Psoas muscle (tissue), 8 donors: ENCODE measurements at places on chromosomes 13 and 19. TPM values are rescaled to one million over a fixed set of nuclear protein-coding genes. Genes with fewer than 3 reads are reported as not detected.

The AZU1 gene
- total RNA-seq = not detected

The DNAJC15 gene
- total RNA-seq = 13.6 TPM

DNA sequence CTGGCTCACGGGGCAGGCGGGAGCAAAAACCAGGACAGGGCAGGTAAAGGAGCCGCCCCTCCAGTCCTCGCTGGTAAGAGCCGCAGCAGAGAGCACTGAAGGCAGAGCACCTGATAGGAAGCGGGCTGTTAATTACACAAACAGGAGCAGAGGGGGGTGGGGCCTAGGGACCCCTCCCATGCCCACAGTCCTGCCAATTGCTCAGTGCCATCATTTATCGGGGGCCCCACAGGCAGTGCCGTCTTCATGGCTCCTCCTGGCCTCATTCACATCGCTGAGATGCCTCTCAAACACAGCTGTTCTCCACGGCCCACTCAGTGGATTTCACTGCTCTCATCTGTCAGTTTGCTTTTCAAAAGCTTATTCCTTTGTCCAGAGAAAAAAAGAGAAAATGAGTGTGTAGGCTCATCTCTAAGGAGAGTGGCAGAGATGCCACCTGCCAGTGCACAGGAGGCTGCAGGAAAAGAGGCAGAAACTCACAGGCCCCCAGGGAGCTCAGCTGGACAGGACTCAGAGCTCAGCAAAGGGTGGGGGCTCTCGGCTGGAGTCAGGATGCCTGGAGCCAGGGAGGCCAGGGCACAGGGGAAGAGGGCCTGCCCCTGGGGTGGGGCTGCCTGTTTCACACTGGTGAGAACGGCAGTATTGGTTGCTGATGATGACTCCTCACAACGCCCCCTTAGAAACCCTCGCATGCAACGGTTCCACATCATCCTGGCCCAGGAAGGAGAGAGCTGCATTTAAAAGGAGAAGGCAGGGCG lies 174.6 kb downstream of the COL4A1 start:
- no peak for DNase-seq

- DNase-seq = peak; percentile 70
Measured at GRCh38 chr13:110471833-110472162, 89.7 kb downstream of the RAB20 start.

DNA sequence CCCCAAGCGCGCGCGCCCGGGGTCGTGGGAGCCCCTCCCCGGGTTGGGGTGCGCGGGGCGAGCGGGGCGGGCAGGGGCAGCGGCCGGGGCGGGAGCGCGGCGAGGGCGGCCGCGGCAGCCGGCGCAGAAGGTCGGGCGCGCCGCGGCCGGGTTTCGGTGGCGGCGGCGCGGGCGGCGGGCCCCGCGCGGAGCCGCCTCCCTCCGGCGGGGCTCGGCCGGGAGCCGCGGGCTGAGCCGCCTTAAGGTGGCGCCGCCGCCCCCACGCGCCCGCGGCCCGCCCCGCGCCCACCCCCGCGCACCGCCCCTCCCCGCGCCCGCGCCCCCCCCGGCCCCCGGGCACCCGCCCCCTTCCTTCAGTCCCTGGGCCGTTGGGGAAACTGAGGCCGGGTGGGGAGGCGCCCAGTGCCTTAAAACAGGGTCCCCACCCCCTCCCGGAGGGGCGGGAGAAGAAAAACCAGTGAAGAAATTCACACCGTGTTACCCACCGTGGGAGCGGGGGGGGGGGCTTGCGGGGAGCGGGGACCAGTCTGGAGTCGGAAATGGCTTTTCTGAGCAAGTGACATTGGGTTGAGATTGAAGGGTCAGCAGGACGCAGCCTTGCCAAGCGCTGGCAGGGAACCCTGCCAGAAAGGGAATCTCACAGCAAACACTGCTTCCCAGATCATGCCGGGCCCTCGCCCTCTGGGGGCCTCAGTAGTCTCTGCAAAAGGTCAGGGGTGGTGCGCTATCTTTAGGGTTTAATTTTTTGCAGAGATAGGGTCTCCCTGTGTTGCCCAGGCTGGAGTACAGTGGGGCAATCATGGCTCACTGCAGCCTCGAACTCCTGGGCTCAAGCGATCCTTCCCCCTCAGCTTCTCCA lies at the start of gene TLE2:
TSS of gene TLE2 (minus strand) at position 216 of the 859 bp plus-strand sequence. CDS start 376 bp downstream, outside the sequence.
- DNase-seq = no peak

DNA sequence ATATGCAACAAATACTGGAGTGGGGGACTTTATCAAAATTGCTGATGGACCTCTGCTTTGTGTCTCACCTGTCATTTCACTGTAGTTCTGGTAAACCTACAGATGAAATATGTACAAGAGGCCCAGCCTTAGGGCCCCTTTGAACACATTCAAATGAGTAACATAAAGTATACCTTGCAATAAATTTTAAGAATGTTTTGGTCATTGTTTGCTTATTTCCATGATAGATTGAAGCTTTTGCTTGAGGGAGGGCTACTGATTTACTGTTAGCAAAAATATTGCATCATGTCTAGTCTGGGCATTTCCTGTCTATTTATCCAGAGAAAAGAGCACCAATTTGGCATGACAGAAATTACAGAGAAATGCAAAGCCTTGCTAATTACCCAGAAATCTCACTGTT lies 705.5 kb upstream of the PCDH9 start:
- no peak for DNase-seq

The CCNA1 gene
- total RNA-seq = 0.79 TPM

- DNase-seq = no peak
Measured at GRCh38 chr13:79121286-79121685, 284.8 kb downstream of the RBM26 start.

DNA sequence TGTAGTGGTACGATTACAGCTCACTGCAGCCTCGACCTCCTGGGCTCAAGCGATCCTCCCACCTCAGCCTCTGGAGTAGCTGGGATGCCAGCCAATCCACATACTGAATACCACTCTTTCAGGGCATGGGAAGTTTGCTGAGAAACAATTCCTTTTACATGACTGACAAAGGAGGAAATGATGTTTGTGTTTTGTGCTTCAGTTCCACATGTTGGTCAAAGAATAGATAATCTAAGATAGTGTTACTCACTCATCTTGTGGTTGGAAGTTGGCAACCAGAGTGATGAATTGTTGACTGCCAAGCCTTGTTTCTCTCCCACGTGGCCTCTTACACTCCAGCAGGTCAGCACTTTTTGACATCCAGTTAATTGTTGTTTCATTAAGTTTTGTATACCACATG lies 7.6 kb downstream of the MBD3L2B start:
- DNase-seq = no peak

GRCh38 chr13:69571606-69572323 lies 535.9 kb upstream of the ATXN8OS start:
- DNase-seq = no peak

DNA sequence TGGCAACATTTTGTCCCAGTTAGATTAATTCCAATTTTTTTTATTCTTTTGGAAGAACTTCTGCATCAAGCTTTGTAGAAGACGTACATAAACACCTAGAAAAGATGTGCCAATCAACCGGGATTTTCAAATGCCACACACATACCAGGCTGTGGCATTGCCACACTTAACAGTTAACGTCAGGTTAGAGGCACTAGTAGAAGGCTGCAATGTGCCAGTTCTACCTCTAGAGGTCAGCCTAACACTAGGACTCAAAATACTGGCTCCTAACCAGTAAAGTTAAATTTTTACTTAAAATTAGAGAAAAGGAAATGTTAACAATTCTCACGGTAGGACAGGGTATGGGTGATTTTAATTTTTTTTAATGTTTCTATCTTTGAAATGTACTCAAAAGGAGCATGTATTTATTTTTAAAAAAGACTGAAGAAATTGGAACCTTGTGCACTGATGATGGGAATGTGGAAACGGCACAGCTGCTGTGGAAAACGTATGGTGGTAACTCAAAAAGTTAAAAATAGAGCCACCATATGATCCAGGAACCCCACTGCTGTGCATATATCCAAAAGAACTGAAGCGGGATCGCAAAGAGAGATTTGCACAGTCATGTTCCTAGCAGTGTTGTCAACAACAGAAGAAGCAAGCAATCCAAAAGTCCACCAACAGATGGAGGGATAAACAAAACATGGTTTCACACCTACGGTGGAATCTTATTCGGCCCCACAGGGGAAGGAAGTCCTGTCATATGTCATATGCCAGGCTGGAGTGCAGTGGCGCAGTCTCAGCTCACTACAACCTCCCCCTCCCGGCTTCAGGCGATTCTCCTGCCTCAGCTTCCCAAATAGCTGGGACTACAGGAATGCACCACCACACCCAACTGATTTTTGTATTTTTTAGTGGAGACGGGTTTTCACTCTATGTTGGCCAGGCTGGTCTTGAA lies 30.3 kb downstream of the CRYL1 start:
- no peak for DNase-seq

GRCh38 chr13:97332742-97333141 lies 101.2 kb upstream of the RAP2A start:
- no peak for DNase-seq

The ZNF568 gene
- 13.9 TPM for total RNA-seq

The CEACAM8 gene
- total RNA-seq = not detected

DNA sequence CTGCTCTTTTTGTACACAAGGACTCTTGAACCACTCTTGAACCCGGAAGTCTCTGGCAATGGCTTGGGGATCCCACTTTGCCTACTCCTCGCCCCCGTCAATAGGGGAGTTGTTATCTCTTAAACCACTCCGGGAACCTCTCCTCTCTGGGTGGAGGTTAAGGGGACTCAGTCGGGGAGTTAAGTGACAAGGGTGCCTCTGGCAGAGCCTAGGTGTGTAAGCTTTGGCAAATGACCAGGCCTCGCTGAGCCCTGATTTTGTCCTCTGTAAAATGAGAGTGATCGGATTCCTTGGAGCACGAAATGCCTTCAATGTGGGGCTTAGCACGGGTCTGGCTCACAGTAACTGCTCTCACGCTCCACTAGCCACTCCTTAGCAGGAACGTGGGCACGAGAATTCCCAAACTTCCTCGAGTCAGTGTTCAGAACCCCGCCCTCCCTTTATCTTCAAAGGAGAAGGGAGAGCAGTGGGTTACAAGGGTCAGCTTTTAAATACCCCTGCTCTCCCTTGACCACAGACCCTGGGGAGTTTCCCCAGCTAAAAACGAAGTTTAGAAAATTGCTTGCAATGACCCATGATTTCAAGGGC lies 193.3 kb downstream of the KATNAL1 start:
- no peak for DNase-seq

GRCh38 chr19:5934069-5934401 lies 20.0 kb downstream of the CAPS start:
- no peak for DNase-seq

DNA sequence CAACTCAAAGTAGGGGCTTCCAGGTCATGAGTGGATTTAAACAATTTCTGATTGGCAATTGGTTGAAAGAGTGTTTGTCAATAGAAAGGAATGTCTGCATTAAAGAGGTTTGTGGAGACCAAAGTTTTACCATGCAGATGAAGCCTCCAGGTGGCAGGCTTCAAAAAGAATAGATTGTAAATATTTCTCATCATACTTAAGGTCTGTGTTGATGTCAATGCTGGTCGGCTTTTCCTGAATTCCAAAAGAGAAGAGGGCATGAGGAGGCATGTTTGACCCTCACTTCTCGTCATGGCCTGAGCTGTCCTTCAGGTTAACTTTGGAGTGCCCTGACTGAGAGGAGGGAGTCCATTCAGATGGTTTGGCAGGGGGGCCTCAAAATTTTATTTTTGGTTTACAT lies 125.4 kb upstream of the RFC3 start:
- no peak for DNase-seq

- DNase-seq = no peak
Measured at GRCh38 chr13:25281193-25281934, 5.9 kb downstream of the MTMR6 start.

- DNase-seq = no peak
Measured at GRCh38 chr19:5334824-5335500, 5.7 kb downstream of the PTPRS start.

GRCh38 chr19:19544257-19544953 lies 6.3 kb downstream of the CILP2 start:
- DNase-seq = no peak

The CRB3 gene
- not detected for total RNA-seq

DNA sequence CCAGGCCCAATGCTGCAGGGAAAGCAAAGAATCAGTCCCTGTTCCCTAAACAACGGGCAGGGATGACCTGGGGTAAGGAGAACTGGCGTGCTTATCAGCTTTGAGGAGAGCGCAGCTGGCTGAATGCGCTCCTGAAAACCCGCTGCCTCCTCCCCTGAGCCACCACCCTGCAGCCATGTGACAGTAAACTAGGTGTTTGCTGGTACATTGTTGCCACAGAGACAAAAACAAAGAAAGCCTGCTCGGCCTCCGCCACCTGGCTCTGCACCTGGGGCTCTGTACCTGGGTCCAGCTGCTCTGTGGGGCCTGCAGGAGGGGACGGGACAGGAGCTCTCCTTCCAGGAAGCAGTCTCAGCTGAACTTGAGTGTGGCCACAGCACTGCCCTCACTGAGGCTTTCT lies 21.8 kb downstream of the MCF2L start:
- DNase-seq = no peak

- peak; percentile 66 for DNase-seq
Measured at GRCh38 chr19:2775556-2776430, 7.3 kb downstream of the SGTA start.

- no peak for DNase-seq
Measured at GRCh38 chr19:47353307-47353712, 4.2 kb downstream of the DHX34 start.

DNA sequence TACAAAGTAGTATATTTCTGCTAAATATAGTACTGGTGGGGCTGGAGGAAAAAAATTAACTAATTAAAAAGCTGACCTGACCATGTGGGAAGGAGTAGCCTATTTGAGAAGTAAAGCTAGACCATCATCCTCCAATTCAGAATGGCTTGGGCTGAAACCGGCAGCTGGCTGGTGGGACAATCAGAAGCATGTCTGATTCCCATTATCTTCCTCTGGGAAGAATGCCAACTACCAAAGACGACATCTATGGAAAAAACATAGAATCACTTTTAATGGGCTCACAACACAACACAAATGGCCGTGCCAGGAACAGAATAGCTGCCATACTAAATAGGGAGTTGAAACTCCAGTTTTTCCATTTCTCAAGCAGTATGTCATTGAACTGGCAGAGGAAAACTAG lies 120.4 kb upstream of the FREM2 start:
- no peak for DNase-seq

The FARSA gene
- 61.2 TPM for total RNA-seq
